ENCODE measurements at places on chromosomes 5 and 9.

DNA sequence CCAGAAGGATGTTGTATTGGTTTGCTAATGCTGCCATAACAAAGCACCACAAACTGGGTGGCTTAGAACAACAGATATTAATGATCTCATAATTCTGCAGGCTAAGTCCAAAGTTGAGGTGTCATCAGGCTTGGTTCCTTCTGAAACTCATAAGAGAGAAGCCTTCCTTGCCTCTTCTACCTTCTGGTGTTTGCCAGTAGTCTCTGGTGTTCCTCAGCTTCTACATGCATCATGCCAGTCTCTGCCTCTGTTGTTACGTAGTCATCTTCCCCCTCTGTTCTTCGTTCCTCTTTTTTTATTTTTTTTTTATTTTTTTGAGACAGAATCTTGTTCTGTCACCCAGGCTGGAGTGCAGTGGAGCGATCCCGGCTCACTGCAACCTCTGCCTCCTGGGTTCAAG, 61.8 kb downstream of the LRRC70 start:
- no peak for DNase-seq

DNA sequence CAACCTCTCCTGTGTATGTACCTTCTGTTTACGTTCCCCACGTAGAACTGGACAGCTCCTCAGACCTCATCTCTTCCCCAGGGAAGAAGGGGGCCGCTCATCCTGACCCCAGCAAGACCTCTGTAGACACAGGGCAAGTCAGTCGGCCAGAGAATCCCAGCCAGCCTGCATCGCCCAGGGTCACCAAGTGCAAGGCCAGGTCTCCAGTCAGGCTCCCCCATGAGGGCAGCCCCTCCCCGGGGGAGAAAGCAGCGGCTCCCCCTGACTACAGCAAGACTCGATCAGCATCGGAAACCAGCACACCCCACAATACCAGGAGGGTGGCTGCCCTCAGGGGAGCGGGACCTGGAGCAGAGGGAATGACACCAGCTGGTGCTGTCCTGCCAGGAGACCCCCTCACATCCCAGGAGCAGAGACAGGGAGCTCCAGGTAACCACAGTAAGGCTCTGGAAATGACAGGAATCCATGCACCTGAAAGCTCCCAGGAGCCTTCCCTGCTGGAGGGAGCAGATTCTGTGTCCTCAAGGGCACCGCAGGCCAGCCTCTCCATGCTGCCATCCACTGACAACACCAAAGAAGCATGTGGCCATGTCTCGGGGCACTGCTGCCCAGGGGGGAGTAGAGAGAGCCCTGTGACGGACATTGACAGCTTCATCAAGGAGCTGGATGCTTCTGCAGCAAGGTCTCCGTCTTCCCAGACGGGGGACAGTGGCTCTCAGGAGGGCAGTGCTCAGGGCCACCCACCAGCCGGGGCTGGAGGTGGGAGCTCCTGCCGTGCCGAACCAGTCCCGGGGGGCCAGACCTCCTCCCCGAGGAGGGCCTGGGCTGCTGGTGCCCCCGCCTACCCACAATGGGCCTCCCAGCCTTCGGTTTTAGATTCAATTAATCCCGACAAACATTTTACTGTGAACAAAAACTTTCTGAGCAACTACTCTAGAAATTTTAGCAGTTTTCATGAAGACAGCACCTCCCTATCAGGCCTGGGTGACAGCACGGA, 86.7 kb downstream of the GOLPH3 start:
- DNase-seq, result no peak

GRCh38 chr5:180129291-180130190, 58.0 kb upstream of the RNF130 start:
- no peak for DNase-seq

DNA sequence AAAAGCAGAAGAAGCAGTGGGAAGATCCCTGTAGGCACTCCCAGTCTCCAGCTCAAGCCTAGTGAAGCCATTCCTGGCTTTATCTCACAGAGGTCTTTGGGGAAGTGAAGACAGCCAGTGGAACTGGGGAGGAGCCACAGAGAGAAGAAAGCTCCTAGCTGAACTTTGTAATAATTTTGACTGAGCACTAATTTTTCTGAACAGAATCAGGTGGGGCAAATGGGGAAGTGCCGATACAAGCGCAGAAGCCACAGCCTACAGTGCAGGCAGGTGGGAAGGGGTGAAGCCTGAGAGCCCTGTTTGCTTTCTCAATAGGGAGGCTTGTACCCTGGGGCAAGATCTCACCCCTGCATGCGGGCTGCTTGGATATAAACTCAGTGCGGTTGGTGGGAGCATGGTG, 48.4 kb upstream of the SNAPC3 start:
- DNase-seq, result no peak

- DNase-seq, result no peak
Measured at GRCh38 chr9:130998597-130999244, 10.3 kb upstream of the LAMC3 start.

DNA sequence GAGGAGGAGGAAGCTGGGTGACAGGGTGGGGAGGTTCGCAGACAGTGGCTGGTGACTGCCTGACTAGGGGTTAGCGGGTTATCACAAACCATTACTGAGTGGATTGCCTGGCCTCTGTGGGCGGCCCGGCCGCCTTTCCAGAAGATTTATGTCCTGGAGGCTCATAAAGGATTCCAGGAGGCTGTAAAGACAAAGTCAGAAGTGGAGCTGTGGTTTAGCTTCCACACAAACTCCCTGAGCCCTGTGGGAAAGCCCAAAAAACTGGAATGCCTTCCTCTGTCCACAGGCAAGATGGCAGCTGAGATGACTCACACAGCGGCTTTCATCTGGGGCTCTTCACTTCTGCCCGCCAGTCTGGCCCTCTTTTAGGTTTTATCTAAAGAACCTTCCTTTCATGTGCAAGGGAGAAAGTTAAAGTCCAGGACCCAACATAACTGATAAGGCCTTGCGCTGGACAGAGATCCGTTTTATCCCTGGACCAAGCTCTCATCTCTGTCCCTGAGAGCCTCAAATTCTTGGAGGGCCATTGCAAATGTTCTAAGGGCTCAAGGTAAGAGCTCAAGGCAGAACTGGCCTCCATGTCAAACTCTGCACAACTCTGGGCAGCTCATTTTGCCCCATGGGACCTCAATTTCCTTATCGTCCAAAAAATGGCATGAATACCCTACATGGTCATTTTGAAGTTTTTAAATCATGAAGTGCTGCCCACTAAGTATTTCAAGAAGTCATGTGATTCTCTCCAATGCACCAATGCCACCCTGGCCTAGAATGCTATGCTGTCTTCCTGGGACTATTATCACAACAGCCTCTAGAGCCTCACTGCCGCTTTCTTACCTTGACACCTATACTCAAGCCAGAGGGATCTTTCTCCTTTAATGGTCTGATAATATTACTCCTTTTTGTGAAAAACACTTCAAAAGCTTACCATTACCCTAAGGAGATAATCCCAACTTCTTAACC, 249.4 kb upstream of the TRIM32 start:
- DNase-seq, result no peak
